Dermis blood vessel endothelial cell (primary cell): ENCODE measurements at places on chromosomes 3 and 15.

GRCh38 chr15:54482251-54482650 lies 504.0 kb downstream of the UNC13C start:
- no peak for DNase-seq

DNA sequence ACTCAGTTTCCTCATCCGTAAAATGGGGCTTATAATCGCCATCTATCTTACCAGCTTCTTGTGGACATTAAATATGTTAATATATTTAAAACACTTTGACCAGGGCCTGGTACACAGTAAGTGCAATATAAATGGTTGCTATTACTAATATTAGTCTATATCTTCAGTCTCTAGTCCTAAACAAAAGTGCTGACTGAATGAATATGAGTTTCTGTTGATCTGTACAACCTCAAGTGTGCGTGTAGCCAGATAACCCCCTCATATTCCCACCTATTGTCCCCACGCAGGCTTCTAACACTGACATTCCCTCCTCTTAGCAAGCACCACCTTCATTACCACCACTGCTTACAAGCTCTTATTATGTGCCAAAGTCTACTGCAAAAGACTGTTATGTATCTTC lies 27.6 kb upstream of the LMCD1 start:
- no peak for DNase-seq

DNA sequence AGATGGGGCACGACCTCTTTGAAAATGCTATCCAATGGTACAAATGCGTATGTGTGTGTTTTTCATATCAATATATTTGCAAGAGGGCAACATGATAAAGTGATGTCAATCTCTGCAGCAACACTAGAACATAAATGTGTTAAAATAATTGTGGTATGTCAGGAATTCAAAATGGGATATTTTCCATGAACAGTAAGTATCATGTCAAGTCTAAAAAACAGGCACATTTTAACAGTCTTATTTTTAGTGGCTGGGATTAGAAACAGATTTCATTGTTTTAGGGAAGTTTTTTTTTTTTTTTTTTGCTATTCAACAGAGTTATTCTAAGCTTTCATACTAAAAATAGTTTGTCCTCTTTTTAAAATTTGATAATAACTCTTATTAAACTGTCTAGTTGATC lies 209.8 kb downstream of the GAP43 start:
- DNase-seq, result no peak

DNA sequence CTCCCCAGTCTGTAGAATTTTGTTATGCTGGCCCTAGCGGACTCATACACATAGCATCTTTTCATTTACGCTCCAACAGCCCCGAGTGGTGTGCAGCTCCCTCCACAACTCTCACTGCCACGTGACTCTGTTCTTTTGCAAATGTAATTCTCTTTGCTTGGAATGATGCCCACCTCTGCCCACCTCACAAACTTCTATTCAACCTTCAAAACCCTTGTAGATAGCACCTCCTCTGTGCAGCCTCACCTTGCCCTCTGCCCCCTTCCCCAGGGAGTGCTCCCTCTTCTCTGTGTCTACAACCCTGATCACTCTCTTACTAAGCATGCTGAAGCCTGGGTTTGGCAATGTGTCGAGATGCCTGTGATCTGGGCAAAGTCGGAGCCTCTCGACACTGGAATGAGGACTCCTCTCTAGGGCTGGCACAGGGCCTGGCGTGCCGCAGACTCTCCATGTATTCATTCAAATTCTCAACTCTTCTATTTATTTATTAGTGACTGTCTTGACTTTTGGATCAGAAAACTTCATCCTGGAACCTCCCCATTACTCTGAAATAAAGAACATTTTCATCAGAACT lies 73.5 kb downstream of the MGLL start:
- no peak for DNase-seq

DNA sequence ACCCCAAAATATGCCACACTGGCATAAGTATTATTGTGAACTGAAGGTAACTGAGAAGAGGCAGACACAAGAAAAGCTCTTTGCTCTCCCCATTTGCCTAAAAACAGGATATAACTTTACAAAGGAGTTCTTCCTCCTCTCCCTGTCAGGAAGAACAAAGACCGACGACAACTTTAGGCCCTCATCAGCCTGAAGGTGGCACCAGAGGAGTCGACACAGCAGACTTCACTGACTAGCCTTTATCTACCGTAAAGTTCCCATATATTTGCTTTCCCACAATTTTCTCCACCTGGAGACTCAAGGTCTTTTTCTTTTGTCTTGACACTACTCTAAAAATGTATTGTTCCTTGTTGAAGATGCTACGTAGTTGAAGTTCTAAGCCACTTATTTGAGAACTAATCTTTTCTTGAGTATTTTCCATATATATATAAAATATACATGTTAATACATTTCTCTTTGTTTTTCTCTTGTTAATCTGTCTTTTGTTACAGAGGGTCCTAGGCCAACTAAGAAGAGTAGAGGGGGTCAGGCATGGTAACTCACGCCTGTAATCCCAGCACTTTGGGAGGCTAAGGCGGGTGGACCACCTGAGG lies 16.2 kb upstream of the XIRP1 start:
- DNase-seq, result peak; percentile 77

GRCh38 chr3:107992976-107993684 lies 97.7 kb downstream of the CD47 start:
- DNase-seq, result no peak

- DNase-seq, result no peak
These were observed 56.2 kb upstream of the TOPAZ1 start for GRCh38 chr3:44185396-44185915.

DNA sequence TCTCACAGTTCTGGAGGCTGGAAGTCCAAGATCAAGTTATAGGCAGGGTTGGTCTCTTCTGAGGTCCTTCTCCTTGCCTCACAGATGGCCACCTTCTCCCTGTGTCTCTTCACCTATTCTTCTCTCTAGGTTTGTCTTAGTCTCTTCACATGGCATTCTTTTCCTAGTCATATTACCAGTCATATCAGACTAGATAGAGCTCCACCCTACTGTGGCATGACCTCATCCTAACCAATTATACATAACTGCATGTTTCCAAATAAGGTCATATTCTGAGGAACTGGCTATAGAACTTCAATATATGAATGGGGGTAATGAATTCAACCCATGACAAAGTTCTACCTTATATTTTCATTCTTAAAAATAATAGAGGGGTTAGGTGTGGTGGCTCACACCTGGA lies 196.4 kb upstream of the UBE3A start:
- DNase-seq, result no peak

DNA sequence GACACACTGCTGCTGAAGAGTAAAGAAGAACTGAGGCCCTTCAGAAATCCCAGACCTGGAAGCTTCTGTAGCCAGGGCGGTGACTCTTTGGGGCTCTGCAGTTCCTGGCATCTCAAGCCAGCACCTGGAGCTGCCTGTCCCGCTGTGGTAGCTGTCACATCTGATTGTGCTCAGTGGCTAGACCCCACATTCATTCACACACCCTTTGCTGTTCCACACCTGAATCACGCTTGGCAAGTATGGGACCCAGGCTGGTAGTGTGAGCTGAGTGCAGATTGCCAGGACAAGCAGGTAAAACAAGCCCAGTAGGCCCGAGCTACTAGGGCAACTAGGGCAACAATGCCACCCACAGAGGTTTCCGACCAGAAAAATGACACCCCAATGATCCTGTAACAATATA lies 218.2 kb downstream of the VGLL3 start:
- DNase-seq, result no peak

GRCh38 chr15:33182278-33182905 lies 12.1 kb downstream of the FMN1 start:
- DNase-seq, result no peak

DNA sequence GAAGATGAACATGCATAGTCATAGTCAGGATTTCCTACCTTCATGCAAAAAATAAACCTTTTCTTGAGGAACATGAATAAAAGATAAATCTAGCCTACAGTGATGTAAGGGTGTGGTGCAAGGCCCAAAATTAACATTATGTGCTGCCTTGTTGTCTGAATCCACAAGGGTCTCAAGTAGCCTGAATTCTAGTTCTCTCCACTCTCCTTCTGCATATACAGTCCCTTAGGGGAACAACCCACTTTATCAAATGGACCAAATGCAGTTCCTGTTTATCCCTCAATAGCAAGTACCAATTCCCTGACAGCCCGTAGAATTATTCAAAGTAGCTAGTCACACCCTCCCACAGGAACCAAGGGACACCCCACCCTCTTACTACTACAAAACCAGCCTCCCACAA lies 284.0 kb downstream of the ZIC4 start:
- no peak for DNase-seq

- peak; percentile 4 for DNase-seq
These were observed 1.0 kb downstream of the EOMES start for GRCh38 chr3:27720899-27721716.

DNA sequence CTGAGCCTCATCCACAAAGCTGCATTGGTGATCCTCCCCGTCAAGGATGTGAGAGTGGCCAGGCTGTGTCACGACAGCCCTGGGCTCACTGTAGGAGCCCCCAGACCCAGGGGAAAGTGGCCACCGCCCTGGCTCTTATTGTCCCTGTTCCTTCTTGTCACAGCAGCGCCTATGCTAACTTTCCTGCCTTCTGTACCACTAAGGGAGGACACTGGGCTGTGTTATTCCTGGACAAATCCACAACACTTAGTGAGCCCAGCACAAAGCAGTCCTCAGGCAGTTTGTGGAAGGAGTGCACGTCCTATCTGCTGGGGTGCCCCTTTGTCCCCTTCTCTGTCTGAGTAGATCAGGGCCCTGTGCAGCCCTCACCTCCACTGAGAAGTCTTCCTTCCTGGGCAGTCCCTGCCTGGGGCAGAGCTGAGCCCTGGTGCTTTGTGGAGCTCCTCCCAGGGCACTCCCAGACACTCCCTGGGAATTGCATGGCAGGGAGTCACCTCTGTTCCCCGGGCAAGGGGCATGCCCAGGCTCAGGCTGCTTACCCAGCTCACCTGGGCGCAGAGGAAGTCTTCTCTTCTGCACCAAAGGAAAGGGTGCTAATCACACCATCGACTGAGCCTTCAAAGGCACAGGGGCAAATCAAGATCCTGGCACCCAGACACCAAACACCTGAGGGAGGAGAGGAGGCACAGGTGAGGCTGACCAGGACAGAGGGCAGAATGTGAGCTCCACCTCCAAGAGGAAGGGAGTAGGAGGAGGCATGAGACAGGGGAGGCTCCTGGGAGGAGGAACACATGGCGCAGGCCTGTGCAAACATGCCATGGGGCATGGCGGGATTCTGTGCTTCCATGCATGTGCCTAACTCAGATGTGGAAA lies 138.7 kb downstream of the KLF13 start:
- no peak for DNase-seq

- DNase-seq, result no peak
These were observed 22.6 kb upstream of the SLC6A6 start for GRCh38 chr3:14379843-14380242.

DNA sequence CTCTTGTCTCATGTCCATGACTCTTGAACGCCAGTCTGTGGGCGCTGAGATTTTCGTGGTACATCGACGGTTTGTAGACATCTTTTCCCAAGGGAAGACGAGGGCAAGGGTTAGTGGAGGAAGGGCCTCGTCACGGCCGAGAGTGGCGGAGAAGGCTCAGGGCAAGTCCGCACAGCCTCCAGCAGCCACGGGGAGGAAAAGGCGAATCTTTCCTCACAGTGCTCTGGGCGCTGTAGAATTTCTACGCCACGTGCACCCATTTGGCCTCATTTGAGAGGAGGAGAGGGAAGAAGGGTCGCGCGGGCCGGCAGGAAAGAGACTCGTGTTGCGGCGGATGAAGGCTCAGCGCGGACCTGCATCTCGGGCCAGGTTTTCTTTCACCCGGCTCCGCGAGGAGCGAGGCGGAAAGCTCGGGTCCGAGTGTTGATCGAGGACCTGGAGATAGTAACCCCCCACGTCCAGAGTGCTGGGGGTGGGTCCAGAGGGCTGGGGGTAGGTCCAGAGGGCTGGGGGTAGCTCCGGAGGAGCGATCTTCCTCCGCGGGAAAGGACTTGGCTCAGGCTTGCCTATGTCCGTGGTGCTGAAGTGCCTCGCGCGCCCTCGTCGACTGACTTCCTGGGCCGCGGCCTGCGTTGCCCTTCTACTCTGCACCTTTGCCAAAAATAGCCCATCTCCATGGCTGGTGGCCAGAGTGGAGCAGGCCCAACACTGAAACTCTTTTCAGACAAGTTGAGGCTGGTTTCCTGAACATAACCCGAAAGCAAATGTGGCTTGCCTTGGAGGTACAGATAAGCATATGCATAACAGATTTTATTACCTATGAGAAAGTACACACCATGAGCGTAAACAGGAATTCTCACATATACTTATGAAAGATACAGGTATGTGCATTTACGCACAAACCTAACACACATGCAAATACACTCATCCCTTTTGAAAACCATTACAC lies 1.1 kb downstream of the SLC35G2 start:
- peak; percentile 64 for DNase-seq

- peak; percentile 12 for DNase-seq
These were observed 80.3 kb downstream of the FILIP1L start for GRCh38 chr3:100033903-100034471.

- peak; percentile 72 for DNase-seq
These were observed 2.3 kb upstream of the DNAH1 start for GRCh38 chr3:52313774-52314188.

DNA sequence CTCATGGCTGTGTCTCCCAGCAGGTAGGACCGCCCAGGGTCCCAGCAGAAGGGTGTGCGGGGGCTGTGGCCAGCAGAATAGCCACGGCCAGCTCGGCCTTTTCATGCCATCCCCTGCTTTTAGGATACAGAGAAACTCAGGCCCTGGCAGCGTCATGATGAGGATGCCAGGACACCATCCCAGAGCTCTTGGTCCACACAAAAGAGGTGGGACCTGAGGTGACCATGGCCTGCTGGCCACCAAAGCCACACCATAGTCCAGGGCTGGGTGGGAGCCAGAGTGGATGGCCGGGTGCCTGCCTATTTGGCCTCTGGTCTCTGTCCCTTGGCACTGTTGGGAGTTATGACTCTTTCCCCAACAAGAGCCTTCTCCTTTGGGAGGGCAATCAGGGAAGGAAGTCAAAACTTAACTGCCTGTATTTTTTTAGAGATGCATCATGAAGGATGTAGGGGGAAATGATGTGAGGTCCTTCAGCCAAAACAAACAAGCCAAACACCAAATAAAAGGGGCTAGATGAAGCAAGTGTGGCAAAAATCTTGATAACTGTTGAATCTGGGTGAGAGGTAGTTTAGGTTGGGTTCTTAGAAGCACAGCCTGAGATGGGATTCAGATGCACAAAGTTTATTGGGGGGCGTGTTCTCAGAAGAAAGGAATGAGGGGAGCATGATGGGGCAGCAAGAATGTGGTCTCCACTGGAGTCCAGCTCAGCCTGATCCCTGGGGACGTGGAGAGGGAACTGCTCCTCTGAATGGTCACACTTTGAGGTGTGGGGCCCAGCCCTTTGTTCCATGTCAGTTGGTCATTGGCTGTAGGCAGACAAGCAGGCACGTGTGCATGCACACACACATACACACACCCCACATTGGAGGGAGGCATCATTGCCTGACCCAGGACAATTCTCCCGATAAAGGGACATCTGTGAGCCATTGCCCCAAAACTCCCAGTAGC lies 33.2 kb downstream of the SMAD6 start:
- peak; percentile 41 for DNase-seq

- DNase-seq, result no peak
These were observed 3.3 kb downstream of the CYP19A1 start for GRCh38 chr15:51335087-51335486.

DNA sequence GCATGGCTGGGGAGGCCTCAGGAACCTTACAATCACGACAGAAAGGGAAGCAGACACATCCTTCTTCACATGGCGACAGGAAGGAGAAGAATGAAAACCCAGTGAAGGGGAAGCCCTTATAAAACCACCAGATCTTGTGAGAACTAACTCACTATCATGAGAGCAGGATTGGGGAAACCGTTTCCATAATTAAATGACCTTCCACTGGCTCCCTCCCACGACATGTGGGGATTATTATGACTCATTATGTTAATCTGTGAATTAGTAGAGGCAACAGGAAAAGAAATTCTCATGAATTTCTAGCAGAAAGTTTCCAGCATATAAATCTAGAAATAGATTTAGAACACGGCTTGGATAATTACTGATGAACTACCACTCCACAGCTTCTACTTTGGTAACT lies 937.3 kb downstream of the ROBO1 start:
- no peak for DNase-seq
